ENCODE measurements at places on chromosomes 1 and 21.
A peak's percentile ranks its signal among the peaks of the same experiment; 100 is the strongest.

DNA sequence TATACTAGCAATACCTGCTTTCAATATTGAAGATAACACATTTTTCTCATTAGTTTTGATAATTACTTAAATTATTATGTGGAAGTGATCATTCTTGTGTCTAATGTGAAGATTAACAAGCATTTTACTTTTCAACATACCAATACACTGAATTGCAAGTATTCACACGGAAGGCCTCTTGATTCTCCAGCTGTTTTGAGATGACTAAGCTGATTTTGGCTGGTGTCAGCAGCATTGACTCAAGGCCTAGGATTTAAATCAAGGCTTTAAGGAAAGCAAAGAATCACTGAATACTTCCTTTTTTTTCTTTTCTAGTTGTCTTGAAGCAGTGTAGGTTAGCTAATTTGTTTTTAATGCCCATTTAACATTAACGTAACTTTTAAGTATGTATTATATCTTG lies 373.7 kb downstream of the SRGAP2C start:
- DNase-seq = no peak

GRCh38 chr1:182428043-182428442 lies 21.9 kb upstream of the RGSL1 start:
- no peak for DNase-seq

DNA sequence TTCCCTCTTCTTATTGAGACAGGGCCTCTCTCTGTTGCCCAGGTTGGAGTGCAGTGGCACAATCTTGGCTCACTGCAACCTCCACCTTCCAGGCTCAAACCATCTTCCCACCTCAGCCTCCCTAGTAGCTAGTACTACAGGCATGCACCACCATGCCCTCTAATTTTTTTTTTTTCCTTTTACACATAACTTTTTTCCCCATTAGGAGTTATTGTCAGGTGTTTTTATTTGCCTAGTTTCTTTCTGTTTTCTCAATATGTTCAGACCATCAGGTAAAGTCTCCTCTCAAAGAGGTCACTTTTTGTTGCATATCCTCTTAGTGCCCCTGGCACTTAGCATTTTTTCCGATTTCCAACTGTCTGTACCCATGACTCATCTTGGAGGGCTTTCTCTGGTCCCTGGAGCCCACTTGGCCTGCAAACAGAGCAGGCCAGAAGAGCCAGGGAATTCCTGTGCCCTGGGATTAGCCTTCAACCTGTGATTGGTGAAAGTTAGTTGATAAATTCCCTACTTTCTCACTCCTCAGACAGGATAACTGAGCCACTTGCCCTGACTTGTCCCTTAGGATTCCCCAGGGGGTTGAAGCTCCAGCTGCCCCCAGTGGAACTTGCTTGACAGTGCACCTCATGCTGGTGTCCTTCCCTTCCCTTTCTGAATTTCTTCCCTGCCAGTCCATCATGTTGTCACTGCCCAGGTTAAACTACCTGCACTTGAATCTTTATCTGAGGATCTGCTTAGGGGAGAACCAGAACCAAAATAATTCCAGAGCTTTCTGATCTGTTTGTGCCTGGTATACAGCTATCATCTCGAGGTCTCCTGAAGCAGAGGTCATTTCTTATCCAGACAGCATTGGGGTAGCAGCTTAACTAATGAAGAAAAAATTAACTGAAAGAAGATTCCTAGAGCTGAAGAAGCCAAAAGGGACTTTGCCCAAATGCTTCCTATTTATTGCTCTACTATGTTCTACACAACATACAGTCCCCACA lies 2.4 kb downstream of the NTPCR start:
- DNase-seq = no peak

GRCh38 chr1:25003000-25003399 lies 72.9 kb upstream of the RUNX3 start:
- no peak for DNase-seq

GRCh38 chr1:212814537-212815334 lies 23.0 kb downstream of the TATDN3 start:
- no peak for DNase-seq

DNA sequence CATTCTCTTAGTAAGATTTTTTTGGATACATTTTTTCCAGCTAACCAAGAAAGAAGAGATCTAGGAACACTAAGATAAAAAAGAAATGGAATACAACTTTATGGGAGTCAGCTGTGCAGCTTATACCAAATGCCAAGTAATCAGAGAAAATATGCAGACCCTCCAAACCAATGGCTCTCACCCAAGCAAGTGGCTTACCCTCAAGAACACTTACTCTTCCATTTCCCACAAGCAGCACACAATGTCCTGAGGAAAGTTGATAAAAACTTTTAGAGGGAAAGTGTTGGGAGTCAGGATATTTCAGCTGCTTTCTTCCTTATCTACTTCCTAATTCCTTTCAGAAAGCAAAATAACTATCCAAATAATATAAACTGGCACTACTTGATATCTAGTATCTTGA lies 631.8 kb downstream of the RWDD3 start:
- no peak for DNase-seq

DNA sequence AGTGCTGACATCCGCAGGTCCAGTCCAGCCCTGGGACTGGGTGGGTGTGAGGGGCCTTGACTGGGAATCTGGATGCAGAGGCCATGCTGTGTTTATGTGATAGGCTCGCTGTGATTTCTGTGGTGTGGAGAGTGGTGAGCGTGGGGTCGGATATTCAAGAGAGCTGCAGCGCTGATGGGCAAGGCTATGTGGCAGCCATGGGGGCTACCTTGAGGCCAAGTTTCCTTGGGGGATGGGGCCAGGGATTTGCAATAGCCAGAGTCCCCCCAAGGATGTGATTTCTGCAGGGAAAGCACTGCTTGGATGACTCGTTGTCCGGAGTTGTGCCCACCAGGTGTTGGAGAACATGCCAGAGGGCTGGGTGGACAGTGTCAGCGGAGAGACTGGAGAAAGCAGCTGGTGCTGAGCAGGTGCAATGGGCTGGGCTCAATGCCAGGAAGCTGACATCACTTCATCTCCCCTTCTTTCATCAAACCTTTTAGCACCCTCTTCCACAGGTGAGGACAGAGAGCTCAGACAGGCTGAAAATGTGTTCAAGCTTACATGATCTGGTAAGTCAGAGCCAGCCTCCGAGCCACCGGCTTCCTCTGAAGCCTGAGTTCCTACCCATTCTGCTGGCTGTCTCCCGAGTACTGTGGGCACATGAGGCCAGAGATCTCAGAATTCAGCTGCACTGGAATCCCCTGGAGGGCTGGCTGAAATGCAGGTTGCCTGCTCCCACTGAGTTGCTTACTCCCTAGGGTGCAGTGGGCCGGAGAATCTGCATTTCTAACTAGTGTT lies 132.9 kb downstream of the RHOU start:
- no peak for DNase-seq

GRCh38 chr1:195306281-195306680 lies 1302.0 kb downstream of the KCNT2 start:
- DNase-seq = no peak

DNA sequence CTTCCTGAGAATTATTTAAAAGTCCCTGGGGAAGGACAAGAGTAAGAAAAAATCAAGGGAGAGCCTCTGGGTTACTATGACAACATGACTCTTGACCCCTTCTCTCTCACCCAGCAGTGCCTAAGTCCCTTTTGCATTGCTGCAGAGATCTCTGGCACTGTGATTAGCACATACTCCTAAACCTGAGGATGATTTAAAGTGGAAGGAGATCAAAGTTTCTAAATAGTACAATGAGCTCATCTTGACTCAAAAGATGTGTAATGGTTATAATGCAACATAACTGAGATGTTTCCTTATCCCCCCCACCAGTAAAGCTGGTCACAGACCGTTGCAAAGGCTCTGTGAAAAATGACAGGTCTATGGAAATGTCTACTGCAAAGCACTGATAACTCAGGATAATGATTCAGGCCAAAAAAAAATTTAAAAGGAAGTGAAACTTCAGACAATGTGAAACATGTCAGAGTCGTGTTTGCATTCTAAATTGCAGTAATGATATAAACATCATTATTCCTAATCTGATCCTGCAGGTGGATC lies 519.2 kb downstream of the KIF26B start:
- DNase-seq = no peak

GRCh38 chr1:246308533-246309075 lies 198.5 kb downstream of the SMYD3 start:
- DNase-seq = no peak

GRCh38 chr1:248143311-248143710 lies 1.6 kb upstream of the OR2M5 start:
- DNase-seq = no peak

DNA sequence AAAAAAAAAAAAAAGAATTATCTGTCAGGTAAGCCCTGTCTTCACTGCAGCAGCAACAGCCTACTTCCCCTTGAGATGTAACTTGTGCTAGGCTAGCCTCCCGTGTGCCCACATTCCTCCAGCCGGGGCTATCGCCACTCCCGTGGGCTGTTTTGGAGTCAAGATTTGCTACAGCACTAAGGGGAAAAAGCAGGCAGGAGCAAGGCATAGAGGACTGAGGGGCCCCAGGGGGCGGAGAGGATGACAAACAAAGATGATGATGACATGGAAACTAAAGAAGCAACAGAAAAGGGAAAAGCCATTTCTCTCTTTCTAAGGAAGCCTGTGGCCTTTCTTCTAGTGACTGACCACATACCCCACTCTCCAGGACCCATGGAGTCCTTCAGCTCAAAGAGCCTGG lies 1.9 kb downstream of the TNFAIP8L2 start:
- DNase-seq = no peak

DNA sequence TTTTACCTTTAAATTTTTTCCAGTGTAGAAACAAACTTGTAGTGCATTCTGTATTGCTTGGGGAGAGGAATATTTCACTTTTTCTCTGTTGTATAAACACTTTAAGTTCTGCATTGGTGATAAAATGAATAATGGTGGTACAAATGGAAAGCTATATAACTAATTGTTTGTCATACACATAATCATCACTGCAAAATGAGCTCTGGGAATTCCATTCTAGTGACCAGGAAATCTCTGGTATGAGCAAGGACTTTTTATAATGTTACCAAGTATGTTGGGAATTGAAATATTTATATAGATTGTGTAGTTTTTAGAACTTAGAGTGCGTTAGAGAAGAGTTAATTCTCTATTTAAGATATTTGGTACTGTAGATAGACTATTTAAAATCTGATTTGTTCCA lies 5.0 kb upstream of the FMN2 start:
- no peak for DNase-seq

GRCh38 chr1:43616383-43616782 lies 33.6 kb upstream of the KDM4A start:
- DNase-seq = no peak

- no peak for DNase-seq
These were observed 103.6 kb upstream of the SNX7 start for GRCh38 chr1:98557895-98558294.

DNA sequence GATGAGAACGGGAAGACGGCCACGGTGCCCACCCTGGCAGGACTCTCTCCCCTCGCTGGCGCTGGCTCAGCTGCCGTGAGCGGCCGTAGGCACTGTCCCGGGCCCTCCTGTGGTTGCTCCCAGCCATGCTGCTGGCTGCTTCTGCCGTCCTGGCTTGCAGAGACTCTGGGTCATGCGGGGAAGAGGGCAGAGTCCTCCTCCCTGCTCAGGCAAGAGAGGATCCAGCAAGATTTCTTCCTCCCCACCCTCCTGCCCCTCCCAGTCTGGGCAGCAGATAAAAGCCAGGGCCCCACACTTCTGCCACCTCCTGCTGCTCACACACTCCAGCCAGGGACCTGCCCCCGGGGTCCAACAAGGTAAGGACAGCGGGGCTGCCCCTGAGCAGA lies 60.1 kb downstream of the AGPAT3 start:
- DNase-seq = no peak

GRCh38 chr21:36861595-36862323 lies 104.7 kb downstream of the HLCS start:
- no peak for DNase-seq

- DNase-seq = no peak
These were observed 1.5 kb downstream of the PGBD5 start for GRCh38 chr1:230424391-230425251.

GRCh38 chr1:53608071-53608470 lies 130.9 kb downstream of the GLIS1 start:
- DNase-seq = no peak

DNA sequence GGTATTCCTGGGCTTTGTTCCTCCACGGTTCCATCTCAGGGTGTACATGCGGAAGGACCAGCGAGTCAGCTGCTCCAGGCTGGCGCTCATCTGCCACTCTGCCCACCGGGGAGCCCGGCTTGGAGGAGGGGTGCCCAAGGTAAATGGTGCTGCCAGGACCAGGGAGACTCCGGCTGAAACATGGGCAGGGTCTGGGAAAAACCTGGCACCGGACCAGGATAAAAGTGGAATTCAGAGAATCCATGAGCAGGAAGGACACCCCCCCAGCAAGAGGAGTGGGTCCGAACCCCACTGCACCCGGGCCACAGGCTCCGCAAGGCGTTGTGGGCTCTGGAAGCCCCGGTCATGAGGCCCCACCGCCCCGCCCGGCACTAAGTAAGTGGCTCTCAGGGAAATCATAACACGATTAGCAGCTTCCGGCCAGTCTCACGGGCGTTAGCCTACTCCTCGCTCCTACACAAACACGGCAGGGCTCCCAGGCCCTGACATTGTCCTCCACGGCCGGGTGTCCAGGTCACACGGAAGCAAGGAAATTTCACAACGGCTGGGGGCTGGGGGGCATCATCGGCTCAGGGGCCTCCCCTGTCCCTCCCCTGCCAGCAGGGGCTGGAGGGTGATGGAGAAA lies 21.1 kb downstream of the MEGF6 start:
- no peak for DNase-seq

DNA sequence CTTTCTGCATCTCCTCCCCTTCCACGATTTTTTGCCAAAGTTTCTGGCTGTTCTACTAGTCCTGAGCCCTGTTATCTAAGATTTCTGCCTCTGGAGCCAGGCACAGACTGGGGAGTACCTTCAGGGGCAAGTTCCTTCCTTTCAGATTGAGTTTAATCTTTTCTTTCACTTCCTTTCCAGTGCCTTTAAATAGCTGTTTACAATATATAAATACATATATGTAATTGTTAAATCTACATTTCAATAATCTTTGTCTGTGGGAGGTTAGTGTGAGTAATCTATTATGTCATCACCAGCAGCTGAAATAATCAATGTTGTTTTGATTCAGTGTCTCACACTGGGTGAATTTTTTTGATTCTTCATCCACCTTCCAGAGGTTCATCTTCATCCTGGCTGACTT lies 31.8 kb downstream of the DIPK1A start:
- no peak for DNase-seq

- no peak for DNase-seq
These were observed 28.1 kb downstream of the ARHGEF10L start for GRCh38 chr1:17567582-17567981.

- peak; percentile 40 for DNase-seq
These were observed 62.8 kb upstream of the LAX1 start for GRCh38 chr1:203702130-203702577.

- no peak for DNase-seq
These were observed 8.1 kb upstream of the RCC2 start for GRCh38 chr1:17447501-17447992.

DNA sequence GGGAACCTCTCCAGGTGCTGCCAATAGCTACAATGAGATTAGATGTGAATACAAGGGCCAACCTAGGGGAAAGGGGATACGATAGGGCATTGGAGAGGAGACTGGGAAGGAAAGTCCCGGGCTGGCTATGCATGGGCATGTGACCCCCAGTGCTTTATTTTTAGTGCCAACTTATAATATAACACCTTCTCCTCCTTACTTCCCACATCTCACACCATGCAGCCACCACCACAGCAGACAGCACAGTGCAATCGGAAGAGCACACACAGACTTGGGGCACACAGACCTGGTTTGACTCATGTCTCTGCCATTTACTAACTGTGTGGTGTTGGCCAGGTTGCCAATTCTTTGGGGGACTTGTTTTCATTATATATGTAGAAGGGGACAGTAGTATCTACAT lies 85.4 kb downstream of the TOMM20 start:
- no peak for DNase-seq
